ENCODE measurements at places on chromosomes 1 and 21. TPM values are rescaled to one million over a fixed set of nuclear protein-coding genes. Genes with fewer than 3 reads are reported as not detected.

Gene C1orf87
- not detected for total RNA-seq

Gene ADORA1
- total RNA-seq, result 1.4 TPM

Gene PTGS2
- 10.0 TPM for total RNA-seq

Gene SCP2
- 47.0 TPM for total RNA-seq

Gene SOAT1
- 33.5 TPM for total RNA-seq

Gene SAMD11
- total RNA-seq, result 28.0 TPM

Gene CD1B
- not detected for total RNA-seq

Gene CXADR
- 8.2 TPM for total RNA-seq

Gene GJB3
- total RNA-seq, result 8.1 TPM

Gene C21orf91
- total RNA-seq, result 3.3 TPM

Gene LCE1F
- not detected for total RNA-seq

Gene LRRC42
- 26.0 TPM for total RNA-seq

Gene ATP1A2
- not detected for total RNA-seq

Gene AMY1B
- not detected for total RNA-seq

Gene CR1
- not detected for total RNA-seq

Gene CFHR4
- total RNA-seq, result not detected

Gene SPRR4
- not detected for total RNA-seq

Gene OR2M3
- total RNA-seq, result not detected

Gene SLC35F3
- 3.3 TPM for total RNA-seq

Gene CCDC24
- 6.7 TPM for total RNA-seq

Gene SMPDL3B
- total RNA-seq, result 1.1 TPM

Gene NLRP3
- not detected for total RNA-seq

Gene GABPA
- total RNA-seq, result 6.3 TPM

Gene RHOC
- total RNA-seq, result 368 TPM

Gene CELA2A
- total RNA-seq, result not detected

Gene ETNK2
- 3.2 TPM for total RNA-seq

Gene B3GALT6
- total RNA-seq, result 17.5 TPM

Gene SRM
- total RNA-seq, result 140 TPM

Gene UBXN11
- 17.5 TPM for total RNA-seq

Gene SLC25A33
- 3.3 TPM for total RNA-seq

Gene IL12RB2
- total RNA-seq, result not detected

Gene MIXL1
- not detected for total RNA-seq

Gene LAD1
- 0.66 TPM for total RNA-seq

Gene CD84
- not detected for total RNA-seq

Gene EMC1
- total RNA-seq, result 27.4 TPM

Gene PPIAL4G
- total RNA-seq, result not detected

Gene ZSWIM5
- total RNA-seq, result 0.52 TPM

All from A549 treated with DMSO at 1 μM for 4 hours (cell line).